ENCODE measurements at places on chromosomes 3 and 15. TPM values are rescaled to one million over a fixed set of nuclear protein-coding genes. Genes with fewer than 3 reads are reported as not detected.

EFHB gene
- under 0.01 TPM for total RNA-seq

CLDN16 gene
- not detected for total RNA-seq

MEIS2 gene
- total RNA-seq: 80.2 TPM

FANCD2 gene
- 3.4 TPM for total RNA-seq

ZKSCAN7 gene
- total RNA-seq: 10.5 TPM

COPB2 gene
- total RNA-seq: 222 TPM

LRRC31 gene
- not detected for total RNA-seq
